ENCODE measurements at places on chromosomes 12 and 14.

DNA sequence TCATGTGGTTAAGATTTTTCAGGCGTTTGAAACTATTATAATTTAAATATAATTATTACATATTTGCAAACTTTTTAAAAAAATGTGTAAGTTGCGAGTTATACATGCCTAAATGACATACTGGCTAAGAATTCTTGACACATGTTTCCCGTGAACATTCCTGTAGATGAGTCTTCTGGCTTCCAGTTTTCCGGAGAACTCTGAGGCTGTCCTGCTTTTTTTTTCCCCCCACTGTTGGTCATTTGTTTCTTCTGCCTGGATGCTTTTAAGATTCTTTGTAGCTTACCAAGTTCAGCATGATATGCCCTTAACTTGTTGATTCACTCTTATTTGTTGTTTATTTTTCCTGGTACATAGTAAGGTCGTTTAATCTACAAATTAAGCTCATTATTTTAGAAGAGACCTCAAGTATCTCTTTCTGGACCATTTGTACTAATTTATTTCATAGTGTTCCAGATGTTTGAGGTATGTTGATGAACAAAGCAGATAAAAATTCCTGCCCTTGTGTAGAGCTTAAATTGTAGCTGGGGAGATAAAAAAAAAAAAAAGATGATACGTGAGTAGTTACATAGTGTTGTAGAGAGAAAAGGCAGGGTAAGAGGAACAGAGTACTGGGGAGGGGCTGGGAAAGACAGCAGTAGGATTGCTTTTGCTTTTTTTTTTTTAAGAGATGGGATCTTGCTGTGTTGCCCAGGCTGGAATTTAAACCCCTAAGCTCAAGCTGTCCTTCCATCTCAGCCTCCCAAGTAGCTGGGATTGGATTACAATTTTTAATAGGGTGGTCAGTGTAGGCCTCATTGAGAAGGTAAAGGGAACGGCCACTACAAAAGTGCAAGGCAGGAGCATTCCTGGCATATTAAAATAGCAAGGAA, 32.8 kb downstream of the ARHGAP5 start:
- H3K4me1 ChIP-seq = peaks cover 4% of the 10 kb centered on the region
- H3K36me3 ChIP-seq = no peaks in the 10 kb centered on the region
- no peak overlapping the region for H3K4me3 ChIP-seq

DNA sequence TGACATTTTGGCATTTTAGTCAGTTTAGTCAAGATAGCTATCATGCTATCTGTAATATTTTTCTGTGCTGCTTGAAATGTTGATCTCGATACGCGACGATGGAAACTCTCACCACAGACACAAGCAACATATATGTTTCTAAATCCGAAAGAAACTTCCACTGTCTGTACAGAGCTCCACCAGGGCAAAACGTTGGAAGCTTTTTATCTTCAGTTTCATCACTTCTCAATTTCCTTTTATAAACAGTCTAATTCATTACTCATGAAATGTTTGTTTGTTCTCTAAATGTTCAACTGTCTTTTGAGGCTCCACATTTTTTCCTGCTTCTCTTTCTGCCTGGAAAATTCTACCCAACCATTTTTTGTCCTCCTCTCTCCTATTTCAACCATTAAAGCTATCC, 737.6 kb downstream of the SLC16A7 start:
- H3K27ac ChIP-seq = no peak overlapping the region
- no peak overlapping the region for H3K4me3 ChIP-seq
- no peak for DNase-seq
- no peaks in the 10 kb centered on the region for H3K36me3 ChIP-seq

DNA sequence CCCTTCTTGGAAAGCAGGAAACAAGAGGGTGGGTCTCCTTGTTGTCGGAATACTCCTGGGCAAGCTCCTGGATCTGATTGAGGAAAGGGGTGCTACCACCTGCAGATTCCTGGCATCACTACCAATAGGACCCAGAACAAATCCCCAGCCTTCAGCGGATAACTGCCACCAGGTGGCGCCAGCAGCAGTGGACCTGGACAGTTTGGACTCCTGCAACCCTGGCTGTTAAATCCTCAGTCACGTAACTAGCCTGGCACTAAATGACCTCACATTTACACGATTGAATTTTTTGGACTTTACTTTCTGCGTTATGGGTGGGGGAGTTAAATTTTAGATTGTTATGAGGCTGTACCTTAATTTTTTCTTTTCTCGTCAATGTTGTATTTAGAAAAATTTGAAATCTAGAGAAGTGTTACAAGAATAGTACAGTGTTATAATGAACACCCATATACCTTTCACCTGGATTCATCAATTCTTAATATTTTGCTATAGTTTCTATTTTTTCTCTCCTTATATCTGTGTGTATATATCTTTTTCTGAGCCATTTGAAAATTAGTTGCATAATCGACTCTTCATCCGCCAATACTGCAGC, 95.6 kb downstream of the GAS2L3 start:
- H3K36me3 ChIP-seq = no peaks in the 10 kb centered on the region
- H3K27ac ChIP-seq = no peak overlapping the region
- H3K27me3 ChIP-seq = no peaks in the 10 kb centered on the region
- H3K4me3 ChIP-seq = no peak overlapping the region

DNA sequence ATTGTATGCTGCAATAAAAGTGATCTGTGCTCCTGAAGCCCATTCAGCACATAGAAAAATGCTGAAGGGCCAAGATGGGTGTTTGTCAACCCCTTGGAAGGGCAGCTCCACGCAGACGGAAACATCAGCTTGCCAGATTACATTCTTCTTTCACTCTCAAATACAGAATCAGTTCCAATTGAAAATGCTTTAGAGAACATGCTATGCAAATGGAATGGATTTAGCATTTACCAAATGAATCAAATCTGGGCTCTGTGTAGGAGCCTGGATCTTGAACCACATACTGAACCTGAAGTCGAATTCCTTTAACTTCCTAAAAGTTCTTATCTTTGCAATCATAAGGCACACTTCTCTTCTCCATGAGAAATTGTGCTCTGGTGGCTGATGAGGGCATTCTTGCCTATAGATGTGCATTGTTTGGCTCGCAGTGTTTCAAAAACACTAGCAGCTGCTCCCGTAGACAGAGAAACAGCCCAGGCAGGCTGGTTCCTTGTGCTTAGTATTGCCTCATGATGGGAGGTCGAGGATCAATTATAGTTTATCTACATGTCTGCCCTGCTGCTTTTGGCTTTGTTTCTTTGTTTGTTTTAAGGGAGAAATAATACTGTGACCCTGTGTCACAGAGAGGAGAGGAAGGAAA, 489.8 kb upstream of the FLRT2 start:
- H3K4me3 ChIP-seq = no peak overlapping the region
- no peaks in the 10 kb centered on the region for H3K4me1 ChIP-seq
- DNase-seq = no peak
- no peak overlapping the region for H3K27ac ChIP-seq
- H3K27me3 ChIP-seq = no peaks in the 10 kb centered on the region
- no peaks in the 10 kb centered on the region for H3K36me3 ChIP-seq

- no peaks in the 10 kb centered on the region for H3K4me1 ChIP-seq
- H3K4me3 ChIP-seq = no peak overlapping the region
- no peak for DNase-seq
These were observed 15.0 kb upstream of the KRT73 start for GRCh38 chr12:52633383-52633782.

GRCh38 chr12:47302111-47302671, 222.4 kb upstream of the AMIGO2 start:
- H3K27ac ChIP-seq = no peak overlapping the region
- no peaks in the 10 kb centered on the region for H3K27me3 ChIP-seq
- H3K36me3 ChIP-seq = no peaks in the 10 kb centered on the region
- H3K4me1 ChIP-seq = peaks cover 1% of the 10 kb centered on the region
- H3K4me3 ChIP-seq = no peak overlapping the region

DNA sequence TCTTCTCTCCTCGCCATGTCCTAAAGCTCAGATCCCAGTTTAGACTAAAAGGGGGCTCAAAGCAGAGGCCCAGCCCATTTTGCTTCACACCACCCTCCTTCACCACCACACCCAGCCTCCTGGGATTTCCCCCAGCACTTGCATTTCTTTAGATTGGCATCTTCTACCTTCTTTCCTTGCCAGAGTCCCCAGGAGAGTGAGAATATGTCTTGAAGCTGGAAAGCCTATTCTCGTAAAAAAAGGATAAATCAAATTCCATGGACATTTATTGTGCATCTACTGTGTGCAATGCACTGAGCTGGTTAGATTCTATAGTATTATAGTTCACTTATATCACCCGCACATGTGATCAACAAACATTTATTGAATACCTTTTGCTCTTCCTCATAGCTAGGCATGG, 10.2 kb downstream of the FBXW8 start:
- H3K27me3 ChIP-seq = no peaks in the 10 kb centered on the region
- no peak overlapping the region for H3K27ac ChIP-seq
- H3K4me1 ChIP-seq = peaks cover 12% of the 10 kb centered on the region
- H3K36me3 ChIP-seq = no peaks in the 10 kb centered on the region

- H3K4me3 ChIP-seq = no peak overlapping the region
- peak; percentile 64 for DNase-seq
- H3K27ac ChIP-seq = no peak overlapping the region
- no peaks in the 10 kb centered on the region for H3K36me3 ChIP-seq
- H3K27me3 ChIP-seq = no peaks in the 10 kb centered on the region
These were observed 43.1 kb downstream of the LLPH start for GRCh38 chr12:66087365-66087943.

DNA sequence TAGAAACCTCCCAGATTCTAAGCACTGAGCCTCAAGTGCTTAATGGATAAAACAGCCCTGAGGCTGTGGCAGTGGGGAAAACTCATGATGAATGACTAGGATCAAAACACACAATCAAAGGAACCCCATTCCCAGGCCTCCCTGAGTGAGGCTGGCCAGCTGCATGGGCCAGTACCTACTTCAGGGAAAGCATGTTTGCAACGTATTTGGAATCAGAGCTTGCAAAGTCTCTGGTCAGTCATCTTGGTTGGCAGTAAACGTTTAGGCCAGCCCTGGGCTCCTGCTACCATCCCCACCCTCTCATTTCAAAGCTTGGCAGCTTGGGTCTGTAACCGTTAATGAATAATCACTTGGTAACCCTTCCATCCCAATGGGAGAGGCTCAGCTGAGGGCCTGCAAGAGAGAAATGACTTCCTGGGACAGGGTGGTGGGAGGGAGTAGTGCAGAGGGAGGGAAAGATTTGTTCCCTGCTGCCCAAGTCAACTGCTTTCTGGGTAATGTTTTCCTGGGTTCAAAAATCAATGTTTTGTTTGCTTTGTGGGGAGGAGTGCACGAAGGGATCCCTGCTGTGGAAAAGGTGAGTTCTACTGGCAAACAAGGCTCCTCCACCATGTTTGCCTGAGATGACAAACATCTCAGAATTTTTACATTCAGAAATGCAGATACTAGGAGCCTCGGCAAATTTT, 2.0 kb upstream of the RNASE8 start:
- no peaks in the 10 kb centered on the region for H3K4me1 ChIP-seq
- no peak for DNase-seq
- no peaks in the 10 kb centered on the region for H3K27me3 ChIP-seq
- no peaks in the 10 kb centered on the region for H3K36me3 ChIP-seq
- no peak overlapping the region for H3K27ac ChIP-seq
- H3K4me3 ChIP-seq = no peak overlapping the region

- no peaks in the 10 kb centered on the region for H3K36me3 ChIP-seq
- no peaks in the 10 kb centered on the region for H3K4me1 ChIP-seq
- no peaks in the 10 kb centered on the region for H3K27me3 ChIP-seq
- no peak overlapping the region for H3K27ac ChIP-seq
These were observed 27.4 kb upstream of the A2M start for GRCh38 chr12:9143137-9143536.

GRCh38 chr12:131923260-131923659, 5.8 kb upstream of the PUS1 start:
- no peak overlapping the region for H3K27ac ChIP-seq
- DNase-seq = no peak
- H3K27me3 ChIP-seq = no peaks in the 10 kb centered on the region

GRCh38 chr12:14473707-14474287, 93.9 kb downstream of the PLBD1 start:
- H3K4me3 ChIP-seq = no peak overlapping the region
- H3K27ac ChIP-seq = no peak overlapping the region
- no peaks in the 10 kb centered on the region for H3K4me1 ChIP-seq

- no peaks in the 10 kb centered on the region for H3K4me1 ChIP-seq
- H3K36me3 ChIP-seq = no peaks in the 10 kb centered on the region
- no peak overlapping the region for H3K4me3 ChIP-seq
- DNase-seq = no peak
- H3K27ac ChIP-seq = no peak overlapping the region
- H3K27me3 ChIP-seq = no peaks in the 10 kb centered on the region
These were observed 45.4 kb downstream of the APPL2 start for GRCh38 chr12:105190530-105190929.

DNA sequence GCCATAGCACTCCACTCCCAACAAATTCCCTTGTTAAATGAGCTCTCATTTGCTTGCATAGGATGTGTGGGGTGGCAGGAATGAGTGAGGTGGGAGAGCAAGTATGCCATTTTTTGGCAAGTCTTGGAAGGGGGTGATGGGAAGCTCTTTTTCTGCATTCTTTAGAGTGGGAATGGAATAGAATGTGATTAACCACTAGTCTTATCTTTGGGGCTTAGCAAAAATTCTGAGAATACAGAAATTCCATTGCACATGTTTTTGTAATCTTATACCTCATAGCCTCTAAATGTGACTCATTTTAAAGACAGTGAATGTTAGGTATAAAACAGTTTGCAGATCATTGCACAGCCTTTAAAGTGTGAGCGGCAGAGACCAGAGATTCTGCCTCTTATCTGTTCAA, 28.4 kb upstream of the NEDD1 start:
- H3K36me3 ChIP-seq = no peaks in the 10 kb centered on the region
- no peak for DNase-seq
- no peak overlapping the region for H3K4me3 ChIP-seq
- no peaks in the 10 kb centered on the region for H3K4me1 ChIP-seq

DNA sequence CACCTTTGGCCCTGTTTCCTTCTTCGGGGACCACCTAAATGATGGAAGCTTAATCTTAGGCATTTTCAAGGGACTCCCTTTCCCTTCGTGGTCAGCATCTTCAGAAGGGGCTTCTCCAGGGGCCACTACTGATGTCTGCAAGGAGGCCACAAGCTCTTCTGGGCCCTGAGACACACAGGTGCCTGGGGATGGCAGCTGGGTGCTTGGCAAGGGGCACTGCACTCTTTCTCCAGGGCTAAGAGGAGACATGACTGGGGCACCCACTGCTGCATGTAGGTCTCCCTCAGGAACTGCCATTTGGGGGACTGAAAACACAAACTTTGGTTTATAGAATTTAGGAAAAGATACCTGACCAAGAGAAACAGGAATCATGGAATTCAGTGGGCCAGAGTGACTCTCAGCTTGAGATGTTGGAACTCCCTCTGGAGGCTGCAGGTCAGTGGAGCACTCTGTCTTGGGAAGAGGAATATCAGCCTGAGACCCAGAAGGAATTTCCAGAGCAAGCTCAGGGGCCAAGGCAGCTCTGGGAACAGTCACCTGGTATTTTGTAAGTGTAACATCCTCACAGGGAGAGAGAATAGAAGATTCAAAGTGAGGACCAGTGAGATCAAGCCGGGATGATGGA, 16.0 kb downstream of the PLD4 start:
- no peaks in the 10 kb centered on the region for H3K4me1 ChIP-seq
- no peaks in the 10 kb centered on the region for H3K36me3 ChIP-seq
- no peak for DNase-seq
- H3K27ac ChIP-seq = no peak overlapping the region
